Activated naive CD4-positive, alpha-beta T cell treated with anti-CD3 and anti-CD28 coated beads, Interleukin-2, amount 50 U/mL, for 16 hours (primary cell): ENCODE measurements at places on chromosomes 3 and 15.

GRCh38 chr15:91516866-91517265 lies 336.6 kb upstream of the SLCO3A1 start:
- no peak for DNase-seq

DNA sequence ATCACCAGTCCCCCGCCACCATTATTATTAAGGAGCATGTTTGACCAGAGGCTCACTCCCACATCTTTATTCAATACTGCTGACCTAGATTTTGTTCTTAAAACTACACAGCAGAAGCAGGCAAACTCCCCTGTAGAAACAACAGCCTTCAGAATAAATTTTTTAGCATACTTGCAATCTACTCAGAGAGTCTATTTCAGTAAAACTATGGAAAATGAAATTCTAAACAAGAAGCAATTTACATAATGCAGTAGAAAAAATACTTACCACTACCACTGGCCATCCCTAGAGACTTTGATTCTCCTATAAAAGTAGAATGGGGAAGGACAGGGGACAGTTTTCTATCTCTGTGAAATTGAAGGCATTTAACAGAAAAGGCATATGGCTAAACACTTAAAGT lies 76.0 kb downstream of the MAP4 start:
- DNase-seq, result no peak

GRCh38 chr3:184300378-184300720 lies 1.3 kb downstream of the PSMD2 start:
- DNase-seq, result no peak

DNA sequence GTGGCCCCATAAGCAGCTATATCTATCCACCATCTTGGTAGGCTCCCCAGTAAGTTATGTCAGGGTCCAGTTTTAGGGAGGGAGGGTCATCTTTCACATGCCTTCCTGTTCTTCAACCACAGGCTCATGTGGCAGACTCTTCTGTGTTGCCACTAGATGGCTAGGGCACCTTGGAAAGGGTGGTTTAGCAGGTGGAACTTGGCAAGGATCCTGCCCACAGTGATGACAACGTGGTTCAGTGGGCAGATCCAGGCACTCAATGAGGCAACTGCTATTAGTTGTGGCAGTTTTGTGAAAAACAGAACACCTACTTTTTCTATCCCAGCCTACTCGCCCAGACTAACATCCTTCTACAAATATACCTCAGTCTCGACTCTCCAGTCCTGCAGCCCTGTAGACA lies 7.2 kb upstream of the RBP1 start:
- no peak for DNase-seq

DNA sequence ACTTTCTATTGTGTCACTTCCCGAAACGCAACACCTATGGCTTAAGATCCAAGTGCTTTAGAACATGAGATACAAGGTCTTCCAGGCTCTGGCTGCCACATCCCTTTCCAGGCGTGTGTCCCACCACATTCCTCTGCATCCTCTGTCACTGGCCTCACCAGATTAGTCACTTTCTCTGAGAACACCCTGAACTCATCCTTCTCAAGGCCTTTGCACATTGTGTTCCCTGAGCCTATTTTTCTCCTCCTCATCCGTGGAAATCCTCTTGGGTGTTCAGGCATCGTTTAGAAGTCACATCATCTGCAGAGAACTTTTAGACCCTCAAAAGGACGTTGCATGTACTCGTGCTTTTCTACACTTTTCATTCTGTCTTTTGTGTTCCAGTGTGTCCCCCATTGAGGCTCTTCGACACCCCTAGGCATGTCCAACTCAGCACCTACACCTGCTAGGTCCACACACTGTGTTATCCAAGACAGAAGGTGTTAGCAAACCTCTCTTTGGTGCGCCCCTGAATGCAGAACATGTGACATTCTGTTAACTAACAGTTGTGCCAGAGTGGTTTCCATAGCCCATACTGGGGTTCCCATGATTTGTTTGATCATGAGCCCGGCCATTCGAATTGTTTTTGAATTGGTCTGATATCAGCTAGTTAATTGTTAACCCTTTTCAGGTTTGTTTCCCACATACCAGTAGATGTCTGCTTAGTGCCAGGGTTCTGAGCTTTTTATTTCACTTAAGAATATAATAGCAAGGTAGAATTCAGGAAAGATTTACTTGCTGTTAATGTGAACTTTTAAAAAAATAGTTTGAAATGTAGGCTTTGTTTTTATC lies 67.2 kb downstream of the LPP start:
- no peak for DNase-seq

DNA sequence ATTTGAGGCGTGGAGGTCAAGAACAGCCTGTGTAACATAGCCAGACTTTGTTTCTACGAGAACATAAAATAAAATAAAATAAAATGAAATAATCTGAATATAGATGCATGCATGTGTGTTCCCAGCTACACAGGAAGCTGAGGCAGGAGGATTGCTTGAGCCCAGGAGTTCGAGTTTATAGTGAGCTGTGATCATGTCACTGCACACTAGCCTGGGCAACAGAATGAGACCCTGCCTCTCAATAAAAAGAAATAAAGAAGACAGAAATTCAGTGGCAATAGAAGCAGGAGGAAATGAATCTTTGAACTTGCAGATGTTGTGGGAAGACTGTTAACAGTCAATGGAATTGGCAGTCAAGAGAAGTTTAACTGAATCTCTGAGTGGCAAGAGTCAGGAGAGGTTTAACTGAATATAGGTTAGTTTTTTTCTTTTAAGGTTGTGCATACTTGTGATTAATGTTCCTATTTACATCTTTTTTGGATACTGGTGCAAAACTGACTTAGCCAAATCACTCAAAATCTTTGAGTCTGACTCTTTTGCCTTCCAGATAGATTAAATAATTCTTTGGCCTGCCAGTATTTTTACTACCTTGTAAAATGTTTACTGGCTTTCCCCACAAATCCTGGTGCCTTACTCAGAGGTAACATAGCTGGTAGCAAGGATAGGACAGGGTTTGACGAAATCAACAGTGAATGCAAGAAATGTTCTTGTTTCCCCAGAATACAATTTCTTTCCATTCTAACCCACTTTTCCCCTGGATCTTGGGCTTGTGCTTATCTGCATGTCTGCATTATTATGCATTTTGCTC lies 361.4 kb downstream of the PDCD6IP start:
- DNase-seq, result no peak

DNA sequence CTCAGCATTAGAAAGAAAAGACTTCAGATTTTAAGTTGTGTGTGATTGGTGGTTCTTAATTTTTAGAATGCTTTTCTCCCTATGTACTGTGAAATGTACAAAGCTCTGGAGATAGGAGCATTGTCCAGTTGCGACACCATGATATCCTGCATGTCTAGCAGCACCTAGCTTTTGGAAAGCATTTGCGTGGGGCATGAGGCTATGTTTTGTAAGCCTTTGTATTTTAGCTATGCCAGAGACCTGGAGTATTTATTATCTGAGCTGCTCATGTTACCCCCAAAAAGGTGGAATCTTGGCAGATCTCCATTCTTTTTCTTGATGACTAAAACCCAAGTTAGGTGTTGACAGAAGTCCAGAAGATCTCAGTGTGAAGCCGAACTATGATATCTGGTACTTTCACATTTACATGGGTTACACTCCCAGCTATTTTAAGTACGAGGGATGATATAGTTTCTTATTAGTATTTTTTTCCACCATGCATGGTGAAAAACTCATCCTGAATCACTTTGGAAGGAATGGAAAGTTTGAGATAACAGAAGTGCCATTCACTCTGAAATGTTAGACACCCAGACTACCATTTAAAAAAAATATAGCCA lies 126.7 kb upstream of the SAMMSON start:
- DNase-seq, result no peak

GRCh38 chr15:48609486-48609885 lies 36.0 kb downstream of the FBN1 start:
- no peak for DNase-seq

- DNase-seq, result no peak
These were observed 139.6 kb upstream of the CGNL1 start for GRCh38 chr15:57236561-57237300.

- DNase-seq, result no peak
These were observed 43.9 kb downstream of the SH3BP5 start for GRCh38 chr3:15288331-15289035.

DNA sequence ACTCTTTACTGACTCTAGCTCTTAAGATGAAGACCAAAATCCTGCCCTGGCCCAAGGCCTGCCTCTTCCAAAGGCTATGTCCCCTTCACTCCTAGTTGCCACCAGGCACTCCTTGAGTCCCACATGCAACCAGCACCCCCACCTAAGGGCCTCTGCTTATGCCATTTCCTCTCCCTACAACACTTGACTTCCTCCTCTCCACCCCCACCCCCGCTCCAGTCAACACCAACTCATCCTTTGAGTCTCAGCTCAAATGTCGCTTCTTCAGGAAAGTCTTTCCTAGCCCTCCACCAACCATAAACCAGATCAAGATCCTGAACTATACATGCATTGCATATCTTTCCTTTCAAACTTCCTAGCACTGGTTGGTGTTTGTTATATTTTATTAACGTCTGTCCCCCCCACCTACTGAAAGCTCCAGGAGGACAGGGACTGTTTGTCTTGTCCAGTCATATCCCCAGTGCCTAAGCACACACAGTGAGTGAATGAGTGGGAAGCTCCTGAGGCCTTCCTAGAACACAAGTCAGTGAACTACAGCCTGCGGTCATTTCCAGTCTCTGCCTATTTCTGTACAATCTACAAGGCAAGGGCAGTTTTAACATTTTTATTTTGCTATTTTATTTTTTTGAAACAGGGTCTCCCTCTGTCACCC lies 7.3 kb downstream of the TBC1D2B start:
- DNase-seq, result peak; percentile 23

DNA sequence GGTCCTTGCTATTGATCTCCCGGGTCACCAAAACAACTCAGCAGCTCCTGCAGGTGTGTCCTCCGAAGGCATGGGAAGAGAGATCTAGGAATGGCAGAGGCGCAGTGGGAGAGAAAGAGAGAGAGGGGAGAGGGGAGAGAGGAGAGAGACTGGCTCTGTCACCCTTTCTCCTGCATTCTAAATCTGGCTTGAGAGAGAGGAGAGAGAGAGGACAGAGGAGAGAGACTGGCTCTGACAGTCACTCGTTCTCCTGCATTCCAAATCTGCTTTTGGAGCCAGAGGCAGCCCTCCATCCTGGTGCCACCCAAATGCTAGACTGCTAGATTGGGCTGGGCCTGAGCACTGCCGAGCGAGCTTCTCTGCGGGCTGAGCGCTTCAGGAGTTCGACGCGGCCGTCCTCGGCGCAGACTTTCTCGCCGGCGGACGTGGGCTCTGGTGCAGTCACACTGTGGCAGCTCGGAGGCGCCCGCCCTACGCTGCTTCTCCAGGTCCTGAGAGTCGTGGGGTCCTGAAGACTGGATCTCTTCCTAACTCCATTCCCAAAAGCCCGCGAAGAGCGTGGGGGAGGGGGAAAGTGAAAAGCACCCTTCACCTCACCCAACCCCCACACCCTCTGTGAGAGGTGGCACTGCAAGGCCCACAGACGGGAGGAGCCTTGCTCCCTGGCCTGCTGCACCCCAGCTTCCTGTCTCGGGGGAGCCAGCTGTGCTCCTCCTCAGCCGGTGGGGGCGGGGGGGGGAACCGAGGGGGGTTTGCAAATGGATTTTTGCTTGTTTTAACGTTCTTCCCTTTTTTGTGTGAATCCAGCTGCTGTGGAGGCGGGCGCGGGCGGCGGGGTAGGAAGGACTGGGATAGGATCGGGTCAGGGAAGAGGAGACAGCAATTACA lies 222.3 kb downstream of the MEIS2 start:
- no peak for DNase-seq

GRCh38 chr15:49900006-49900902 lies 218.8 kb downstream of the ATP8B4 start:
- no peak for DNase-seq

DNA sequence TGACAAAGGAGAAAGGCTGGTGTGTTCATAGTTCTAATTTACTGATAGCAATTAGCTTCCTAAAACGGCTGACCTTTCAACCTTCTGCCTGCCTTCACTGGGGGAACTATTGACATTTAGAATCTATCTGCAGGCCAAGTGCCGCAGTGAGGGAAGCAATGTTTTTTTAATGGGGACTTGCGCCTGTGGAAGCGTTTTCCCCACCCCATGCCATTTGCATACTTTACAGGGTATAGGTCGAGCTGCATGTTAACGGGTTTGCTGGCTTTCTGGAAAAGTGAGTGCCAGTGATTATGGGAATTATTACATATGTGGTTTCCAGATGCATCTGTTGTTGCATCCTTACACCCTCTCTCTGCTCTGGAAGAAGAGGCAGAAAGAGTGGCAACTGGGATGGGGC lies 180.1 kb downstream of the RAB11A start:
- DNase-seq, result no peak

DNA sequence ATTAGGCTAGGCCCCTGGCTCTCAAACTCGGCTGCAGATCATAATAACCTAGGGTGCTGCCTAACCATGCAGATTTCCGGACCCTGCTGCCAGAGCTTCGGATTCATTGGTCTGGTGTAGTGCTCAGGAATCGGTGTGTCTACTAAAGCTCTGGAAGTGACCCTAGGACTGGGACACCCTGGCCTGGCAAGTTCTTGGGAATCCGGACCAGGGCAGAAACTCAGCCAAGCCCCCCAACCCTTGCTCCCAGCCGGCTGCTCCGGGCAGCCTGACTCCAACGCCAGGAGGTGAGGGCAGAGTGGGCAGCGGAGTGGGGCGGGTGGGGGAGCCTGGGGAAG lies 23.0 kb downstream of the IGDCC3 start:
- no peak for DNase-seq

GRCh38 chr3:135056733-135057310 lies 261.8 kb downstream of the EPHB1 start:
- DNase-seq, result no peak
